ENCODE measurements at places on chromosomes 4 and X.
A peak's percentile ranks its signal among the peaks of the same experiment; 100 is the strongest.

- DNase-seq = peak; percentile 3
Observed at GRCh38 chrX:49066690-49067089, 7.1 kb downstream of the PRAF2 start.

- no peak for DNase-seq
Observed at GRCh38 chr4:118741301-118741855, 56.2 kb downstream of the METTL14 start.

- no peak for DNase-seq
Observed at GRCh38 chr4:95106408-95106928, 348.7 kb downstream of the BMPR1B start.

DNA sequence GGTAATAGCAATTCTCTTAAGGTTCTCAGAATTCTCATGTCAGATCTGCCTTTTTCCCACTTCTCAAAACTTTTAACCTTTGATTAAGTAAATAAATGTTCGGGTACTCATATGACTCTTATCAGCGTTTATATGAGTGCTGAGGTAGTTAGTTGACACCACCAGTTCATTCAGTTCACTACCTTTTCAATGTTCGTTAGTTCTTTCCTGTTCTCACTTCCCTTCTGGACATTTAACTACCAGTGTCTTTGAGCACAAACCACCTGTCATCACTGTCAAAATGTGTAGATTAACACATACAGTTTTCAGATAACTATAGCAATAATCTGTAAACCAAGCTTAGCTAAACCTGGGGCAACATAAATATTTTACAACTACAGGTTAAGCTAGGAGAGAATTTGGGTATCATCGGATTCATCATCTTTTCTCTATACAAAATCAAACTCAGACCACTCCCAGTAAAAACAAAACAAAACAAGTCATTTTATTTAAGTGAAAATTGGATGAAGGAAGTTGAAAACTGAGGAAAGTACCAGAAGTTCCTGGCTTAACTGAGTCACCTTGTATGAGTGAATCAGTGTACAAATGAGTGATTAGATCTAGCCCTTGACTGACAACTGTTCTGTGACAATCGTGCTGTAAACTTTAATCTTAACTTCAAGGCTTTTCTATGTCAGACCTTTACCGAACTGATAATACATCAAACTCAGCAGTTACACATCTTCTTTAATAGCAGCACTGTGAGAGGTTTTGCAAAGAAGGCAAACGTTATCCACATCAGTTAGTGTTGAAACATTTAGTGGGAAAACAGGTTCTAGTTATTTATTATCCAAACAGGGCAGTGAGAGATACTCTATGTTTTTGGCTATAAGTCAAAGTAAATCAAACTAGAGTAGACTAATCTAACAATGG is 41.9 kb downstream of the ARHGEF38 start:
- DNase-seq = peak; percentile 14

DNA sequence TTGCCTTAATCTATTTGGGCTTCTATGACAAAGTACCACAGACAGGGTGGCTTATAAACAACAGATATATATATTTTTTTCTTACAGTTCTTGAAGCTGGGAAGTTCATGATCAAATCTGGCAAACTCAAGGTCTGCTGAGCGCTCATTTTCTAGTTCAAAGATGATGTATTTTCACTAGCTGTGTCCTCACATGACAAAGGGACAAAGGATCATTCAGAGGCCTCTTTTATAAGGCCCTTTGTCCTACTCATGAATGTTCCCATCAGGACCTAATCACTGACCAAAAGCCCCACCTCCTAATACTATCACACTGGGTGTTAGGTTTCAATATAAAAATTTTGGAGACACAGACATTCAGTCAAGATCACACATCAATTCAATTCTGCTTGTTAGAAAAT is 2025.2 kb downstream of the PCDH7 start:
- DNase-seq = no peak

- DNase-seq = no peak
Observed at GRCh38 chr4:132114885-132115284, 1034.2 kb upstream of the PCDH10 start.

DNA sequence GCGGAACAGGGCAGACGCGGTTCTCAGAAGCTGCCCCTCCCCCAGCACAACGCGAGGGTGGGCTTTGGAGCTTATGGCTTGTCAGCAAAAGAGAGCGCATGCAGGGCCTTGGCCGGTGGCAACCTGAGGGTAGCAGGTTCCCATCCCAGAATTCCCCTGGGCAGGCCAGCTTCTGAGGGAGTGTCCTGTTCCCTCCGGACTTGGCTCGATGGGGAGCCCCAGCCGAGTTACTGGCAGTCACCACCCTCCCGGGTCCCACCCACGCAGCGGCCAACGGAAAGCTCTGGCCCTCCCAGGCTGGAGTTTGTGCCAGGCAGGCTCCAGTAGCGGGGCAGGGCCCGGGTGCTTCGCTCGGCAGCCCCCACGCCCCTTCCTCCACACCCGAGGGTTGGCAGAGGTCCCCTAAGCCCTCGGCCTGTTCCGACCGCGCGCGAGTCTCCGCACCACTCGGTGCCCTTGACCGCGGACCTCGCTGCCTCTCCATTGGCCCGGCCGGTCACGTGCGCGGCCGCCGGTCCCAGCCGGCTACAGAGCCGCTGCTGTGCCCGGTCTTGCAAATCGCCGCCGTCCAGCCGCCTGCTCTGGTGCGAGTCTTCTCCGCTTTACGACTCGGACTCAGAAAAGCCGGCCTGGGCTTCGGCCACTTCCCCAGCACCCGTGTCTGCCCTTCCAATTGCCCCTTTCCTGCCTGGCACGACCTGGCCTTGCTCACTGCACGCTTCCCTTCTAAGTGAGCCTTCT is 20.9 kb upstream of the MTM1 start:
- DNase-seq = peak; percentile 44

- no peak for DNase-seq
Observed at GRCh38 chr4:82053396-82053795, 320.4 kb downstream of the HNRNPD start.

DNA sequence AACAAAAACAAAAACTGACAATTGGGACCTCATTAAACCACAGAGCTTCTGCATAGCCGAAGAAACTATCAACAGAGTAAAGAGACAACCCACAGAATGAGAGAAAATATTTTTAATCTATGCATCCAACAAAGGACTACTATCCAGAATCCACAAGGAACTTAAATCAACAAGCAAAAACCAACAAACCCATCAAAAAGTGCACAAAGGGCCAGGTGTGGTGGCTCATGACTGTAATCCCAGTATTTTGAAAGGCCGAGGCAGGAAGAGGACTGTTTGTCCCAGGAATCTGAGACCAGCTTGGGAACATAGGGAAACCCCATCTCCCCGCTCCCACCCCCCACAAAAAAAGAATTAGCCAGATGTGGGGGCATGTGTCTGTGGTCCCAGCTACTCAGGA is 10.7 kb downstream of the C4orf51 start:
- DNase-seq = no peak

DNA sequence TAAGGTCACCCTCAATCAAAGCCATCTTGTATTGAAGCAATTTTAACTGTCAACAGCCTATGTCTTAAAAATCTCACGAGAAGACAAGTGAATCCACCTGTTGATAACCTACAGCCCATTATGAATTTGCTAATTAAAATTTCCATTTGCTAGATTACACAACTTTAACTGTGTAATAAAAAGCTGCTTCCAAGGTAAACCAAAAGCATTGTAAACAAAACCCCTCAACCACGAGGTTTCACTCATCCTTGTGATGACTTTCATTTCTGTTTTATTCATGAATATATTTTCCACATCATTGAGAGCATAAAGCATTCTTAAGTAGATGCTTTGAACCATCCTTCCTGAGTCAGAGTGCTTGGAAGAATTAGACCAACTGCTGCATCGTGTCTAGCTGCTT is 217.5 kb upstream of the GYPA start:
- DNase-seq = no peak

DNA sequence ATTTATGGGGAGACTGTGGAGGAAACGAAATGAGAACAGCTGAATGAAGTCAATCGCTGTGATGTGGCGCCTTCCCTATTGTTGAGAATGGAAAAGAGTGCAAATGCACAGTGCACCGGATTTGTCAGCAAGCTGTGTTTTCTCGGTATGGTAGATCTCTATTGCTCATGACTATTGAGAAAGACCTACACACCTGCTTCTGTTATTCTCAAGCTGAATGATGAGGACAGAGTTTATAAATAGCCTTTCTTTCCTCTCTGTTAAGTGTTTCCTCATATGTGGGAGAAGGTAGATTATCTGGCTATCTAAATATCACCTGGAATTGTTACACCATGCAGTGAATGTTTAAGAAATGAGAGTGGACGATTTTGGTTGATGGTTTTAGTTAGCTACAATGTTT is 650.7 kb downstream of the IL1RAPL1 start:
- DNase-seq = no peak

DNA sequence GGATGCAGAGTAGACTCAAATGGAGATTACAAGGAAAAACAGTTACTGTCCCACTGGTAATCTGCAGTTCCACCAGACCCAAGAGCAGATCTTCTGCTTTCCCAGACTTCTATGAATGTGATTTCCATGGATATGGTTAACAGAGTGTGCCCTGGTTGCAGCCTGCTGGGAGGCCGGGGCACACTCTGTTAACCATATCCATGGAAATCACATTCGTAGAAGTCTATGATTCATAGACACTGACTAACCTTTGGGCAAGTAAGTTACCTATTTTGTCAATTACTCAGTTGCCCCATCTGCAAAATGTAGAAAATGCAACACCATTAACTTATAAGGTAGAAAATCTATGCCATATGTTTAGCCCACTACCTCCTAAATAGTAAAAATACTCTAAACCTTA is 443.1 kb upstream of the PITX2 start:
- no peak for DNase-seq

DNA sequence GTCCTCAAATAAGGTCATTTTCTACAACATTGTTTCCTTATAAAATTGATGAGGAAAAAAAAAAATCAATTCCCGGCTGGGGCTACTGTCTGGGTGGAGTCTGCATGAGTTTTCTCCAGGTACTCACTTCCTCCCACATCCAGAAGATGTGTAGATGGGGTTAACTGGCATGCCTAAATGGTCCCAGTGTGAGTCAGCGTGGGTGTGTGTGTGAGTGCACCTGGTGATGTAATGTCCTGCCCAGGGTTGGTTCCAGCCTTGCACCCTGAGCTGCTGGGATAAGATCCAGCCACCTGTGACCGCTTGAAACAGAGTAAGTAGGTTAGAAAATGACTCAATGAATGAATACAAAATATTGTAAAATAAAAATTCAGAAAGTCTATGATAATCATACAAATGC is 11.1 kb downstream of the USP26 start:
- DNase-seq = no peak

DNA sequence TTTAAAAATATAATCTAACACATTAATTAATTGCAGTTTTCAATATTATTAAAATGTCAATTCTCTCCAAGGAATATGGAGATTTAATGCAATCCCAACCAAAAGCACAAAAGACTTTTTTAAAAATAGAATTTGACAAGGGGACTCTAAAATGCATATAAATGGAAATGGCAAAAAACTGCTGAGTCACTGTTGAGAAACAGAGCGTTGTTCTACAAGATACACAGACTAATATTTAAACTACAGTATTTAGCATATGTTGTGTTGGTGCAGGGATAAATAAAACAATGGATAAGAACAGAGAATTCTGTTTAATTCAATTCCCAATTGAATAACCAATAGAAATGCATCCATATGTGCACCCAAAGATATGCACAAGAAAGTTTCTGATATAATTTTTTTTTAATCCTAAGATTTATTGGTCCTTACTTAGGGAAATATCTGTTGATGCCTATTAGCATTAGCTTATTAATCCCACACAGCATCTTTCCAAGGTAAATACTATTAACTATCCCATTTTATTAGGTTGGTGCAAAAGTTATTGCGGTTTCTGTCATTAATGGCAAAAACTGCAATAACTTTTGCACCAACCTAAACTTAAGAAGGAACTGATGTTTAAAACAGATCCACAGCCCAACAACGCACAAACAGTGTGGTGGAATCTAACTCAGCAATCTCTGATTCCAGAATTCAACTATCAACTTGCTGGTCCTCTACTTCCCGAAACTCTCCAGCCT is 86.8 kb upstream of the VEGFC start:
- DNase-seq = no peak

DNA sequence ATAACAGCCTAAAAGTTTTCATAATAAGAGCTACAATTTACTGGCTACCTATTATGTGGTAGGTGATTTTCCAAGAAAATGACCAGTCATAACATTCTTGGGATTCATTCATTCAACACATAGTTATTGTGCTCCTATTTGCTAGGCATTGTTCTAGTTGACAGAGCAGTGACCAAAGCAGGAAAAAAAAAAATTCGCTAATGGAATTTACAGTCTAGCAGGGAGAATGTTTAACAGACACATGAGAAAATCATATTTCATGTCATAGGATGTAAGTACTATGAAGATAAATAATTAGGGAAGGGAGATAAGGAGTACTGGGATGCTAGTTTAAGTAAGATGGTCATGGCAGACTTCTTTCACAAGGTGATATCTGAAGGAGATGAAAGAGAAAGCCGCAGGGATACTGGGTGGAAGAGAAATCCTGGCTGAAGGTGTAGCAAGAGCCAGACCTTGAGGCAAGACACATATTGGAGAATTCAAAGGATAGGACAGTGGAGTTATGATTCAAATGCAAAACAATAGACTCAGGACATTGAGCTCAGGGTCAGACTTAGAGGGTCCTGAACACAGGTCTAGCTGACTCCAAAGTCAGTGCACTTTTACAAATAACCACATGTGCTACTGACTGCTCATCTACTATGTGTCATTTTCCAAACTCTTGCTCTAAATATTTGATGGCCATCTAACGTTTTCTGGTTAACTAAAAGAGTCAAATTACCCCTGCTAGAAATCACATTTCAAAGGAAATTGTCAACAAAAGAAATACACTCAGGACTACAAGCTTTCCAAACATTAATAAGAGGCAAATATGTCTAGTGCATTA is 20.4 kb downstream of the SPCS3 start:
- DNase-seq = no peak

- no peak for DNase-seq
Observed at GRCh38 chr4:24914460-24914859, 1.6 kb upstream of the CCDC149 start.

DNA sequence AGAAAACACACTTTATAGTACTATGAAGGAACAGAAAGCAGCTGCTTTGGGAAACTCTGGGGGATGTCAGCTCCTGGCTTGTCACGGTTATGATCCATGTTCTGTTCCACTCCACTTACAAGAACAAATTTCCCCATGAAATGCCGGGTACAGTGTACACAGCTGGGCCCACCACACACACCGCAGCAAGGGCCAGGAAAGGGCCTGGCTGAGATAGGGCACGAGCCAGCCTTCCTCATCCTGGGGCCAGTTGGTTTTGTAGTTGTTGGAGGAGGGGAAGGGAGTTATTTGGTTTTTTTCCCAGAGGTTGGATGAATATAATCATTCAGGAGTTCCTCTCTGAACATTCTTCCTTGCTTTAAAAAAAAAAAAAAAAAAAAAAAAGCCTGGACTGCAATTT is 56.8 kb downstream of the SEPSECS start:
- no peak for DNase-seq

GRCh38 chrX:72309297-72310071 is 3.8 kb upstream of the CITED1 start:
- no peak for DNase-seq

DNA sequence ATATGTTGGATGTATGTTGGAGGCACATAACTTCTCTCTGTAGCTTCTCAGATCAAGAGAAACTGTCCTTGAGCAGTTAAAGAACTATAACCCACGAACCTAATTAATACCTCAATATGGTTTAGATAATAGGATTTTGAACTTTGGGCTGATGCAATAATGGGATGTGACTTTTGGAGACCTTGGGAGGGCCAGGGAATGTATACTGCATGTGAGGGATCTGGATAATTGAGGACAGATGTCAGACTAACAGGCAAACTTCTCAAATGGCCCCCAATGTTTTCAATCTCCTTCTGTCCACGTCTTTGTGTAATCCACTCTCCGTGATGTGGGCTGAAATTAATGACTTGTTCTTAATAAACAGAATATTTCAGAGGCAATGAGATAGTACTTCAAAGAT is 202.2 kb upstream of the FAT4 start:
- no peak for DNase-seq
